ENCODE measurements at places on chromosomes 2 and 18.

DNA sequence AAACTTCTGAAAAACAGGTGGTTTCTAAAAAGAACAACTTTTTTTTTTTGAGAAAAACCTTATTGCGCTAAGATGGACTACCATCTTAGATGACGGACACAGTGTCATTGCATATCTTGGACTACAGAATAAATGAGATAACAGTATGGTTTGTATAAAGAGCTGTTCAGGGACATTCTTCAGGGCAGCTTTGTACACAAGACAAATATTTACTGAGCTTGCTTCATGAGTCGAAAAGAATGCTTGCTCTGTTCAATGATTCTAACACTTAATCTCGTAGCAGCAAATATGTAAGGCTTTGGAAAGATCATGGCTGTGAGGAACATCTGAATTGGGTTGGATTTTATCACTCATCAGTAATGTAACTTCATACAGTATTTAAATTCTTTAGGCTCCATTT, 282.5 kb upstream of the CWC22 start:
- no peak for DNase-seq

- no peak for DNase-seq
Measured at GRCh38 chr2:60317844-60318243, 235.6 kb downstream of the BCL11A start.

GRCh38 chr18:36186461-36187192, 670 bp upstream of the MOCOS start:
- no peak for DNase-seq

- DNase-seq: no peak
Measured at GRCh38 chr2:23065210-23065609, 319.8 kb upstream of the KLHL29 start.

GRCh38 chr2:80326214-80326613, 21.7 kb upstream of the LRRTM1 start:
- no peak for DNase-seq

DNA sequence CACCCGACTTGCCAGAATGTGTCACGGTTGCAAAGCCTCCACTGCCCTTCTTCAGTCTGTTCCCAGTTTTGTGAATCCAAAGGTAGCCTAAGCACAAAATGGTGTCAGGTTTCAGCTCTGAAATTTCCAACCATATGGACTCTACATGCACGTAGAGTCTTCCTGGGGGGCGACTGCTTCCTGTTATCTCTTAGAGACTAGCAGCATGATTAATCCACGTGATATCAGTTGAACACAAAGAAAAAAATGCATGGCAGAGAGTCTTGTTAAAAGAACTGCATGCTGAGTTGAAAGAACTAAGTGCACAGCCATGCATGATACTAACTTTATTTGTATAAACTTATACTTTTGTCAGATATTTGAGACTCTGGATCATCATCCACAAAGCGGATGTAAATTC, 404.4 kb downstream of the SOCS6 start:
- DNase-seq: no peak
